Hair follicular keratinocyte (primary cell): ENCODE measurements at places on chromosomes 6 and 20. TPM values are rescaled to one million over a fixed set of nuclear protein-coding genes. Genes with fewer than 3 reads are reported as not detected.

SLC24A3 gene
- 0.08 and 0.55 TPM in 2 replicates for total RNA-seq

SEMG1 gene
- total RNA-seq: not detected in 2 replicates

LATS1 gene
- total RNA-seq: 11.5 and 14.4 TPM in 2 replicates

GPRC6A gene
- total RNA-seq: not detected in 2 replicates

XPO5 gene
- 29.0 and 30.2 TPM in 2 replicates for total RNA-seq

PSORS1C1 gene
- 2.4 and 3.5 TPM in 2 replicates for total RNA-seq

SMOC2 gene
- total RNA-seq: not detected in 2 replicates

CRISP3 gene
- total RNA-seq: not detected in 2 replicates

DNMT3B gene
- 4.7 and 5.0 TPM in 2 replicates for total RNA-seq

SLC35F1 gene
- total RNA-seq: 0.04 TPM in 1 of 2 replicates, not detected in the other

VARS2 gene
- 20.7 and 29.4 TPM in 2 replicates for total RNA-seq

BMP5 gene
- not detected in 2 replicates for total RNA-seq

BLTP3A gene
- total RNA-seq: 3.1 and 4.8 TPM in 2 replicates
